Activated CD4-positive, alpha-beta T cell treated with anti-CD3 and anti-CD28 coated beads for 4 hours (primary cell): ENCODE measurements at places on chromosomes 7 and 10.

DNA sequence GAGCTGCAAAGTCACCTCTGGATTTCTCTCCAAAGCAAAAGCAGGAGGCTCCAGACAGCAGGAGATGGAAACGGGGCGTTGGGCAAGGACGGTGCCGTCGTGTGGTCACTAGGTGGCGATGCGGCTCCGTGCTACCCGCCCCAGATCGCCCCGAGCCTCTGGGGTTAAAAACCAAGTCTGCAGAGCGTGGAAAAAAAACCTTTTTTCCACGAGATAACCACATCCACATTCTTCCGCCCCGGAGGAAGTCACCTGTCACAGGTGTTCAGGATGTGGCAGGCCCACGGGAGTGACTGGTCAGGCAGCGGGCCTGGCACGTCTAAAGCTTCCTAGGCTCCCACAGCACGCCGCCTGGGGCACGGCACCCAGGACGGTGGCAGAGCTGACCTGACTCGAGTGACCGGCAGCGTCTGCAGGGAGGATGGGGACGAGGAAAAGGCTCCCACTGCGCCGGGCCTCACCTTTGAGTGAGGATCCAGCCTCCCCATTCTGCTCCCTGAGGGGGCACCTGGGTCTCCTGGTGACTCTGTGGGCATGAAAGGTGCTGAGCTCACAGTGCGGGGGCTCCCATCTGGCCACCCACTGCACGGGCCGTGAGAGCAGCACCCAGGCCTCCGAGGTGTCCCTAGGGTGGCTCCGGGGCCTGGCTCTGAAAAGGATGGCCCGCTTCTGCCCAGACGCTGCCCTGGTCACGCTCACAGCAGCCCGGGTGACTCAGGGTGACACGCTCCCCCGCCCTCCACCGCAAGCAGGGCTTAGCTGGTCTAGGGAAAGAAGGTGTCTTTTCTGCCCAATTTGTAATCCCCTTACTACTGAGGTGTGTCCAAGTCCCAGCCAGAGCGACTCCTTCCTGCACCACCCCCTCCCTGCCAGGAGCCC is 71.3 kb upstream of the TNRC18 start:
- DNase-seq: peak; percentile 82

GRCh38 chr7:139538881-139539635 is 15.6 kb downstream of the CLEC2L start:
- no peak for DNase-seq

DNA sequence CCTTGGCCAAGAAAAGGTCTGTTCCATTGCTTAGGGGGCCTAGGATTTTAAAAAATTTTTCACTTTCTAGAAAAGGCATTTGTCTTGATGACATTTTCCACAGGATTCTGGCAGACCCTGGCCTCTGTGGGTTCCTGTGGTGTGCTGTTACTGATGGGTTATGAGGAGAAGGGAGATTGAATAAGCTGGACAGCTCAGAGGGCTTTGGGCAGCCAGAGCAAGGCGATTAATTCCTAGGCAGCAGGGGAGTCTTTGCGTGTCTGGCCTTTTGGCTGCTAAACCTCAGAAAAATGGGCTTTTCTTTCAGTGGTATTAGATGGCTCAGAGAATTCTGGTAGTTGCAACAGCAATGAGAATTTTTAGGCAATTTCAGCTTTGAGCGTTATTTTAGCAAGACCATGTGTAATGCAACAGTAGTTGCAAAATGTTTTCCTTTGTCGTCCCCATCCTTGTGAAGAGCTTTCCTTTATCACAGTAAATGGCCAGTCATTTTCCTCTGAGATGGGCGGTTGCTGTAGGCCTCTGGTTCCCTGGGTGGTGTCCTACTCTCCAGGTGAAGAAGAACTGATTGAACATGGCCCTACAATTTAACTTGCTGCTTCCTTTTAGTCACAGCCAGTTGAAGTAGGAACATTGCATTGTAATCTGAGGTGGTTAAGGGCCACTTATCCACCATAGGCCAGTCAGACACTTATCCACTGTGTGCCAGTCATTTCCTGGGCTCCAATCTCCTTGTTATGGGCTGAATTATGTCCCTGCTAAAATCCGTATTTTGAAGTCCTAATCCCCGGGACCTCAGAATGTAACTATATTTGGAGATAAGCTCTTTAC is 43.2 kb downstream of the SH2D4B start:
- DNase-seq: no peak

DNA sequence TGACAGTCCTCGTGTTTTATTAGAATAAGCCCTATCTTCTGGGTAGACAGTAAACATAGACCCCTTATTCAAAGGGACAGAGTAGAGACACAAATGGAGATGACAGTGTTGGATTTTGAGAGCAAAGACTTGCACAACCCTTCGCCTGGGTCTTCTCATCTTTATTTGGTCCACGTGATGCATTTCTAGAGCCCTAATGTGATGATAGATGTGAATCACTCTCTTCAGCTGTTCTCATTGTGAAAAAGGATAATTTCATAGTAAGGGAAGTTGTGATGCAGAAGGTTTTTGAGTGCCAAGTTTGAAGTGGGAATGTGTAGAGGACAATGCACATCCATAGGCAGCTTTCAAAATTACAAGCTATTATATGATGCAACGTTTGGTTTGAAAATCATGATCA is 86.3 kb downstream of the CREB5 start:
- DNase-seq: no peak

DNA sequence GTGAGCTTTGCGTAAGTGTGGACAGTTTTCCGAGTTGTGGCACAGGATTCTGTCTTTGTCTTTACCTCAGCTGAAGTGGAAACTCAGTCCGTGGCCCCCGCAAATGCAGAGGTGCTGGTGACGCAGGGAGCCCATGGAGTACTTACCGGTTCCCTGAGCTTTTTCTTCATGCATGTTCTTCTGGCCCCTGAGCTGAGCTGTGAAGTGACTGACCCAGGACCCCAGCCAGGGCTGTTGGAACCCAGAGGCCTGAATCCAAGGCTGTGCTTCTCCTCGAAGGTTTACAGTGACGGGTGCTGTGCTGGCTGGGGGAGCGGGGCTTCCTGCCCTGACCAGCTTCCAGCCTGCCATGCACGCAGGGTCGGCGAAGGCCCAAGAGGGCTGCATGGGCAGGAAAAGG is 223.5 kb downstream of the GLRX3 start:
- no peak for DNase-seq

DNA sequence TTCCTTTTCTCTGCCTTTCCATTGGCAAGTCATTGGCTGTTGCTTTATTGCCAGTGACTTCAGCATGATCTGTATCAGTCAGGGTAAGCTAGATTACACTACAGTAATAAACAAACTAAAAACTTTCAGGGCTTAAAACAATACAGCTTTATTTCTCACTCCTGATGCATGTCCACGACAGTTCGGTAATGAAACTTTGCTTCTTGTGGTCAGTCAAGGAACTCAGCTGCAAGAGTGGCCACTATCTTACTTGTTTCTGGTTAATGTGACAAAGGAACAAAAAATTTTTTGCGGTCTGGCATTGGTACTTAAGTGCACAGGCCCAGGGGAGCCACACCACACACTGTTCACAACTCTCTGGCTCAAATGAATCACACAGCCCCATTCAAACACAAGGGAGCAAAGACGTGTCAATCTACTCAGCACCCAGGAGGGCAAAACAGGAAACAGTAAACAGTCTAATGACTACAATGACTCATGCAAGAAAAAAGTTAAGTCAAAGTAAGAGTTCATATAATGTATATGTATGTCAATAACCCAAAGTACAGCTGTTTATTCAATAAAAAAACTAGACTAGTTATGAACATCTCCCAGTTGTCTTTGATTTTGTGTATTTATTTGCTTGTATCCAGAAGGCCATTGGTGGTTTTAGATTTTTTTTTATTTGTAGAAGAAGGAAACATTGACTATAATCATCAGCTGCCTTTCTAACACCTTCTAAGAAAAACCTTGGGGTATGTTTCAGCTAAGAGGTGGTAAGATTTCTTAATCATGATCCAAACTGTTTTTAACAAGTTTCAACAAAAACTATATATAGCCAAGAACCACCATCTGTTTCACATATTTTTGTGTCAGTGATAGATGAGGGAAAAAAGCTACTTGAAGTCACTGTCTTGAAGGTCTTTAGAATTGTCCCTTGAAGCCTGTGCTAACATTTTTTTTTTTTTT is 134.4 kb upstream of the FAM3C start:
- peak; percentile 7 for DNase-seq
